Left ventricle myocardium inferior (tissue), 1 donor: ENCODE measurements at places on chromosomes 3 and 15. TPM values are rescaled to one million over a fixed set of nuclear protein-coding genes. Genes with fewer than 3 reads are reported as not detected.

GRCh38 chr15:100711516-100712021 is 109.2 kb downstream of the ASB7 start:
- DNase-seq: no peak

- no peak for DNase-seq
Observed at GRCh38 chr3:171088964-171089754, 62.6 kb upstream of the SLC2A2 start.

GRCh38 chr3:104359546-104359945 is 1007.2 kb upstream of the ALCAM start:
- DNase-seq: no peak

Gene AADACL2
- not detected for total RNA-seq

Gene HCLS1
- 8.7 TPM for total RNA-seq
